ENCODE measurements at places on chromosomes 2 and 18.
A peak's percentile ranks its signal among the peaks of the same experiment; 100 is the strongest.

- DNase-seq, result no peak
Observed at GRCh38 chr2:234827096-234827860, 124.5 kb upstream of the SH3BP4 start.

- no peak for DNase-seq
Observed at GRCh38 chr18:61443081-61443725, 110.0 kb downstream of the CDH20 start.

- DNase-seq, result no peak
Observed at GRCh38 chr18:7626922-7627440, 59.9 kb downstream of the PTPRM start.

DNA sequence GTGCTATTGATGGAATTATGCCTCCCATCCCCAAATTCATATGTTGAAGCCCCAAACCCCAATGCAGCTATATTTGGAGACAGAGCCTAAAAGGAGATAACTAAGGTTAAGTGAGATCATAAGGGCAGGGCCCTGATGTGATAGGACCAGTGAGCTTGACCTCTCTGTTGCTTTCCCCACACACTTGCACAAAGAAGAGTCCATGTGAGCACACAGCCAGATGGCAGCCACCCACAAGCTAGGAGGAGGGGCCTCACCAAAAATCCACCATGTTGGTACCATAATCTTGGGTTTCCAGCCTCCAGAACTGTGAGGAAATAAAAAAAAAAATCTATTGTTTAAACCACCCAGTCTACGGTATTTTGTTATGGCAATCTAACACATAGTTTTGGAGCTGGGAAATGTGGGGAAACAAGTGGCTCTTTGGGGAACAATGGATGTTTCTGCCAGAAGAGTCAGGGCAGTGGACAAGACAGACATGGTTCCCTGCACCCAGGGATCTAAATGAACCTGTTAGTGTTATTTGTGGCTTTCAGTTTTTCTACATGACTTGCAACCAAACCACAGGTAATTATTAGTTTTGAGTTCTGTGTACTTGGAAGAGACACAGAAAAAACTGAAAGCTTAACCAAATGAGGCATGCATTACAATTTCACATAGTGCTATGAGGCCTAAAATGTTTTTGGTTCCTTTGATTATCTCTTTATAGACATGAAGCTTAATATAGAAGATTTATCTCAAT, 259.1 kb downstream of the LTBP1 start:
- DNase-seq, result no peak

GRCh38 chr2:19600506-19600905, 242.1 kb upstream of the OSR1 start:
- DNase-seq, result no peak

DNA sequence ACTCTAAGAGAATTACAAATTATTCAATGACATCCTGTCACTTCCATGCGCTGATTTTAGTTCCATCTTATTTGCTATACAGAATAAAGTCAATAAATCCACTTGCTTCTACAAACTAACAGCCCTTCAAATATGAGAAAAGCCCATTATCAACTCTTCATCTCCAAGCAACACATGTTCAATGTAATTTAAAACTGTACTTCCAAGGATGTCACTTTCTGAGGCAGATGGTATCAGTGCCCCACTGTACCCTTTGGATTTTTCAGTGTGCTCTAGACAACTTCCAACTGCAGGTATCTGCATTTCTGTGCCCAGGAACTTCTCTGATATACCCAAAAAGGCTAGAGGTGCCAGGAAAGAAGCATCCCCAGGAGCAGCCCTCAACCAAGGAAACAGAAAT, 87.6 kb downstream of the SMAD2 start:
- DNase-seq, result no peak

- no peak for DNase-seq
Observed at GRCh38 chr18:57267368-57267925, 84.9 kb upstream of the ST8SIA3 start.

DNA sequence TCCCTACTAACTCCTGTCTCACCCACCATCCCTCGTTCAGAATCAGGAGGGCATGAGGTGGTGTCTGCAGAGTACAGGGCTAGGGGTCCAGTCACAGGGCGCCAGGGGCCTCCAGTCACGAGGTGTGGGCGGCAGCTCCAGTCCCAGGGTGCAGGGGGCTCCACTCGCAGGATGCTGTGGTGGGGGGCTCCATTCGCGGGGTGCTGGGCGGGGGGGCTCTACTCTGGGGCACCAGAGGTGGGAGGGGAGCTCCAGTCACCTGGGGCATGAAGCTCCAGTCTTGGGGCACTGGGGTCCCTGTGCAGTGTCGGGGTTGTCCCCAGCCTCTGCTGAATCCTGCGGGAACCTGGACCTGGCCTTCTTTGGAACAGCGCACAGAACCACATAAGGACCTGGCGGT, 66.0 kb downstream of the EIPR1 start:
- no peak for DNase-seq

DNA sequence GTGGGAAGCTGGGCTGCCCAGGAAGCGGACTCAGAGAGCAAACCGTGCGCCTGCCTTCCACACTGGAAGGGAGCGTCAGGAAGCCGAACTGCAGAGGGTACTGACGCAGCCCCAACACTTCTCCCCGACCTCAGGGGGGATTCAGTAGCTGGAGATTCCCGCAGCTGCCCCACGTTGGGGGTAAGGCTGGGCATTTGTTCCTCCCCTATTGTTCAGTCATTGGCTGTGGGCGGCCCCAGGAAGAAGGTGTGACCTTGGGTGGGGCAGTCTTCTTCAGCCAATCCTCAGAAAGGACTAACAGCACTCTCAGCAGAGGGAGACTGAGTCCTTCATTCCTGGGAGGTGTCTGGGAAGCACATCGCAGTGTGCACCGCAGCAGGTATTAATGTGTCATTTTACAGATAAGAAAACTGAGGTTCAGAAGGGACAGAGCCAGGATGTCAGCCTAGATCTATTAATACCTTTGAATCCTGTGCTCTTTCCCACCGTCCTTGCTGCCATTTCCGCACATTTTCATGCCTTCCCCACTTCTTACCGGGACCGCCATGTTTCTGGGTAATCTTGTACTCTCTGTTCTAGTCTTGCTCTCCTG, 12.1 kb upstream of the C18orf32 start:
- no peak for DNase-seq

GRCh38 chr18:5515011-5515784, 28.6 kb downstream of the EPB41L3 start:
- no peak for DNase-seq

DNA sequence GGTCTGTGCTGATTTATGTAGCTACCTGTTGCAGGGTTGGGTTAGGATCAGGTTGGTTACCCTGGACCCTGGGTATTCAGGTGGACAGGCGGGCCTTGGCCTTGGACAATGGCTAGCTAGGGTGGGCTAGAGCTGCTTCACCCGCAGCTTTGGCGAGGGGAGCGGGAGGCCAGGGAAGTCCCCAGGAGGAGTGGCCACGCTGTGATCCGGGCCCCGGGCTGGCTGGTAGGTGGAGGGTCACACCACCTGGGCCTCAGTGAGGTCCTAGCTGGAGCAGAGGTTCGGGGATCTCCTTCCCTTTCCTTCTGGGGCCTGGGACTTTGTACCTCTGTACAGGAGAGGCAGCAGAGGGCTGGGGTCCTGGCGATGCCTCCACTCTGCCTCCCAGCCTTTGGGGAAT, 9.8 kb downstream of the RTP5 start:
- no peak for DNase-seq

GRCh38 chr2:240857039-240858008, 11.3 kb upstream of the AGXT start:
- no peak for DNase-seq

DNA sequence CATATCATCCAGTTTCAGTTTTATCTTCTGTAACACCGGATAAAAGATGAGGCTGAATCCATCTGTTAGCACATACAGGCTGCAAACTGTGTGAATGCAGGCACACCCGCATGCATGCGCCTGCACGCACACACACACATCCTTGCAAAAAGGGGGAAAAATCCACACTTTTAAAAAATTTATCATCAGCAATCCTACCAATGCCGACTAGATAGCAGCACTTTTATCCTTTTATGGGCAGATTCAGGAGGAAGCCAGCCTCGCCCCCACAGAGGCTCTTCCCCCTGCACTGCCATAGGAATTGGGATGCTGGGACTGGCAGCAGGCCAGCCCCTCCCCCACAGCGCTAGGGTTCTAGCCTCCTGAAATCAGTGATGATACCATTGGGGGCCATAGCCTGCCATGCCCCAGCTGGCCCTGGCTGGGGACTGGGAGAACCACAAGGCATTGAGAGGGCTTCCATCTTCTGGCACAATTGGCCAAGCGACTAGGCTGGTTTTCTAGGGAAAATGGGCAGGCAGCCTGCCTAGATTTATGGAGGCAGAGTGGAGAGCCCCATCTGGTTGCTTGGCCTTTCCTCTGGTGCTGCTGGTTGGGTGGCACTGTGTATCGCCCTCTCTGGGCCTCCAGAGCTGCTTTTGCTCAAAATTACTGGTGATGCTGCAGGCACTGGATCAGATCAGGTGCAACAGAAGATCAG, 25.5 kb downstream of the CYRIA start:
- DNase-seq, result no peak

DNA sequence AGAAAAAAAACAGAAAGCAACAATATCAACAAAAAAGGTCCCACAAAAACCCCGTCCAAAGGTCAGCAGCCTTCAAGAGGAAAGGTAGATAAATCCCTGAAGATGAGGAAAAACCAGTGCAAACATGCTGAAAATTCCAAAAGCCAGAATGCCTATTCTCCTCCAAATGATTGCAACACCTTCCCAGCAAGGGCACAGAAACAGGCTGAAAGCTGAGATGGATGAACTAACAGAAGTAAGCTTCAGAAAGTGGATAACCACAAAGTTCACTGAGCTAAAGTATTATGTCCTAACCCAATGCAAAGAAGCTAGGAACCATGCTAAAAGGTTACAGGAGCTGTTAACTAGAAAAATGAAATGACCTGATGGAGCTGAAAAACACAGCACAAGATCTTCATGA, 226.4 kb upstream of the DSEL start:
- DNase-seq, result no peak

DNA sequence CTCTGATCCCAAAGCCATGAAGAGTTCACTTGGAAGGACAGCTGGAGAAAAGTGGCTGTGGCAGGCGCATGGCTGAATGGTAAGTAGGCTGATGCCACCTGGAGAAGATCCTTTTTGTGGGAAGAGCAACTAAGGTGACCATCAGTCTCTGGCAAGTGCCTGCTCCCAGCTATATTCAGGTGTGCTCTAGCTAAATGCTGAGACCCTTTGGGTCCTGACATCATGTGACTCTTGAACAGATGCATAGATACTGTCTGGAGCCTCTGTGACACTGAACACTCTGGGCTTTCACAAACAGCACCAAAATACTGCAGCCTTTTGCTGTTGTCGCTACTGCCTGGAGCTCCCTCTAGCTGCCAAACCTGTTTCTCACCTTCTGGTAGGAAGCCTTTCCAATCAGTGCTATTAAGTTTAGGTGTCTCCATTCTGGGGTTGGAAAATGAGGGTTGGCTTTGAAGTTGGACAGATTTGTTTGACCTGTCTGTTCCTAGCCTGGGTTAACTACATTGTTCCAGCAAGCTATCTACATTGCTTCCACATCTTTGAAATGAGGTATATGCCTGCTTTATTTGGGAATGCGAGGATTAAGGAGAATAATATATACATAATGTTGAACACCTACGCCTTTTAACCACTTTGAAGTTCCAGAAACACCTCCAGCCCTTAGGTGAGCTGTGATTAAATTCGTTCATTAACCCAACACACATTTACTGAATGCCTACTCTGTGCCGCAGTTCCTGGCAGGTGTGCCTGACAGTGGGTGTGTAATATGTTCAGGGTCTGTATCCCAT, 3.1 kb downstream of the EGR4 start:
- peak; percentile 46 for DNase-seq

GRCh38 chr2:429575-430254, 141.8 kb upstream of the ALKAL2 start:
- DNase-seq, result no peak

- DNase-seq, result no peak
Observed at GRCh38 chr2:37851828-37852584, 73.1 kb upstream of the RMDN2 start.

DNA sequence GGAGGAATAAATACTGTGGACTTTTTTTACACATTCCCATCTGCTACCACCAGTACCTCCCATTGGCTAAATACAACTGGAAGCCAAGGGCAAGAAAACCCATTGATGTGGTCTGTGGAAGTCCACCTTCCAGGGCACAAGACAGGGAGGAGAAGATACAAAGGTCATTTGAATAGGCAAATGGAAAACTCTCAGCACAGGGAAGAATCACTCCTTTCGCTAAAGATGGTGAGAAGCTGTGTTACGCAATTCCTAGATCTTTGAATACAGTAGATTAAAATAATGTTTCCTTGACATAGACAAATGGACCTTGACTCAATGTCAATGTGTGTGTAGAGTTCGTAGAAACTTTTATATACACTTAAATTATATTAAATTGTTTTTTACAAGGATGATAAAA, 70.9 kb upstream of the ERBB4 start:
- DNase-seq, result no peak

GRCh38 chr2:145194673-145195072, 674.8 kb upstream of the ZEB2 start:
- no peak for DNase-seq

- no peak for DNase-seq
Observed at GRCh38 chr2:226575928-226576327, 223.7 kb downstream of the IRS1 start.

DNA sequence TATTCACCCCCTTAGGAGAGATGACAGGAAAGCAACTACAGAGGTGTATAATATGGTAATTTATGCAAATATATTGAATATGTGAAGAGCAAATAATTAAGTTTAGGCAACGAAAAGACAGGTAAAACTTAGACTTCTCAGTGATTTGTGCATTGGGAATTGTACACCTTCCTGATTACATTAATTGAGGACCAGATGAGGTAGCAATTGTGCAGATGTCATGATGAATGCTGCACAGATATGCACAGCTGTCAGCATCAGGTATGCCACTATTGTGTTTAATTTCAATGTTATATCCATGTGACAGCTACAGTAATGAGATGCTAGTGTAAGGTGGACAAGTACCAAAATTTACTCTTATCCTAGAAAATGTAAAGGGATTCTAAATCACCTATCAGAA, 267.2 kb upstream of the FSIP2 start:
- no peak for DNase-seq

GRCh38 chr2:142478206-142478605, 347.4 kb upstream of the LRP1B start:
- DNase-seq, result no peak

DNA sequence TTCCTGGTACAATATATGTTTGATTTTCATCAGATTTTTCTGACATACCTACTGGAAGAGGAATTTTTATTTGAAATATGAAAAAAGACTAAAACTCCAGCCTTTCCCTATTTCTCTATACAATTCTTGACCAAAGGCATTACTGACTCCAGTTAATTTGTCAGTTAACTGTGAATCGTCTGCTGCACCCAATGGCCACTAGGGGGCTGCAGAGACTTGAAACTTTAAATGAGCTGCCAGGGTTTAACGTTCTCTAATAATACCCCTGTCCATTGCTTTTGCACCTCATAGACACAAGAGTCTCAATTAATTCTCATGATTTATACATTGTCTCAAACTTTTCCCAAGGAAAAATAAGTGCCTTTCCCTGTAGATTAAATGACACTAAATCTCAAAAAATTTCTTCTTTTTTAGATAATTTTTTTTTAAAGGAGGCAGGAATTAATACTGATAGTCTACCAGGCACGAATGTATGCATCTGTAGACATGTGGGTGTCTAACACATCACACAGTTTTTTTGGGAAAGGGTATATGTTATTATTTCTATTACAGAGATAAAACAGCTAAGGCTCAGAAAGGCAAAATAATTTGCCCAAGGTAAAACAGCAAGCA, 1.8 kb upstream of the ALK start:
- peak; percentile 30 for DNase-seq

- no peak for DNase-seq
Observed at GRCh38 chr2:238971318-238972145, 123.6 kb downstream of the TWIST2 start.

- no peak for DNase-seq
Observed at GRCh38 chr2:177396703-177397460, 4.3 kb downstream of the AGPS start.

Measured in D721Med (cell line).